ENCODE measurements at places on chromosomes 4 and X.

DNA sequence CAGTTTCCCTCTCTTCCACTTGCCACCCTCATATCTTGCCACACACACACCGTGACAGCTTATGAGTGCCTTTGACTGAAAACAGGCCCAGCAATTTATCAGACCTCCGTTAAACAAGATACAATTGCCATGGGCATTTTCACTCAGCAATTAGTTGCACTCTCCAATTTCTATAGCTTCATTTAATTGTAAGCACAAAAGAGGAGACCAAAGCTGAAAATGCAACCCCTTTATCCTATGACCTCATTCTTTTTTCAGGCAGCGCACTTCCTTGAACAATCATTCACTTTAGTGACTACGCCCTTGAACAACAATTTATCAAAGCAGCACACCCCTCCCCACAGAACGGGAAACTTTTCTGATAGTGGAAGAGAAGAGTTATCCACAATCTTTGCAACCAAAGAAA is 4.1 kb downstream of the POF1B start:
- DNase-seq: no peak

GRCh38 chrX:56786889-56787733 is 58.1 kb downstream of the NBDY start:
- DNase-seq: no peak

DNA sequence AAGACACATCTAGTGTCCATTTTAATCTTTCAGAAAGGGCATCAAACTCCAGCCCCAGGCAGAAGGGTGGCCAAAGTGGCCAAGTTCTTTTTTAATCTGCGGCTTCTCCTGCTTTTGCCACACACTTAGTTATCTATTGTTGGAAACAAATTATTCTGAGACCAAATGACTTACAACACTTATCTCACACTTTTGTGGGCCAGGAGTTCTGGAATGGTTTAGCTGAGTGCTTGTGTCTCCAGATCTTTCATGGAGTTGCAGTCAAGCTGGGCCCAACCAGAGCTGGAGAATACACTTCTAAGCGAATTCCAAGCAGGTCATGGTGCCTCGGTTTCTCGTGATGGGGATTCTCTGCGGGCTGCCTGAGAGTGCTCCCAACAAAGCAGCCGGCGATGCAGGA is 4.0 kb downstream of the TXK start:
- no peak for DNase-seq

DNA sequence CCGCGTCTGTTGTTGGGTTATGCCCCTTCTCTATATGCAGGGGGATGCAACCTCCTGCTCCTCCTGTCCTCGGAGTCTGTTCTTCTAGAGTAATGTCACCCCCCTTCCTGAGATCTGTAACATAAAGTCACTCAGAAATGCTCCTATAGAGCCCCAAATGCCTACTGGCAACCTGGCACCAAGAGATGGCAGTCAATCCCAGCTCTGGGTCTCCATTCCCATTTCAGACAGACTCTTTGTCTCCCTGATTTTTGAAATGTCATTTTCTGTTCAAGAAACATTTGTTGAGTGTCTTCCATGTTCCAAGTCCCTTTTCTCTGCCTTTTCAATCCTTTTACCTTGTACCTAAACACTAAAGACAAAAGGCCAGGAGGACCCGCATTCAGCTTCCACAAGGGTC is 9.6 kb upstream of the PRDM8 start:
- no peak for DNase-seq

DNA sequence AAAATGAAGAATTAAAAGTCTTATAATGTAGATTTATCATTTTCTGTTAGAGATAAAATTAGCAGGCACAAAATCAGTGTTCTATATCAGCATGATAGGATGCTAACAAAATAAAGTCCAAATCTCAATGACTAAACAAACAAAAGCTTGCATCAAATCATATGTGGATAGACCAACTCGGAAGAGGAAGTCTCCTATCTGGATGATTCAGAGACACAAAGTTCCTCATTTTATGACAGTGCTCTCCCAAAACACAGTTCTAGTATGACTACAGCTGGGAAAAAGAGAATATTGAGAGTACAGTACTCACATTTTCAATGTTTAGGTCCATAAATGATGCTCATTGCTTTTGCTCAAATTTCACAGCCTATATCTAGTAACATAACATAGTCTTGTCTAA is 376.1 kb upstream of the CTSO start:
- DNase-seq: no peak

DNA sequence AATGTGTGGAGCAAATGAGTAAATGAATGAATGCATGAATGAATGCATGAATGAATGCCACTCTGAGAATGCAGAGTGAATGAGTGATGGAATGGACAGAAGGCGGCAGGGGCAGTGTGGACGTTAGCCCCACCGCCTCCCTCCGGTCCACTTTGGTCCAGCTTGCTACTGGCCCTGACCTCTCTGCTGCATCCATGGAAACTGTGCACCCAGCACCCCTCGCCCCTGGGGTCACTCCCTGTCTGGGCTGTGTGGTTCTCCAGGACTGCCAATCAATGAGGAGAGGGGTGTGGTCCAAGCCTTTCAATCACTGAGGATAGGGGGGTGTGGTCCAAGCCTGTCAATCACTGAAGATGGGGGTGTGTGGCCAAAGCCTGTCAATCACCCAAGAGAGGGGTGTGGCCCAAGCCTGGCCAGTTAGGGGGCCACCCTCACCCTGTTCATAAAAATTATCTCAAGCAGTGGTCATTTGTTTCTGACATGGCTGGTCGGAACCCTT is 39.2 kb upstream of the ASMTL start:
- DNase-seq: peak; percentile 92

Measured in mesendoderm (in vitro differentiated cells).